ENCODE measurements at places on chromosomes 1 and 21.

DNA sequence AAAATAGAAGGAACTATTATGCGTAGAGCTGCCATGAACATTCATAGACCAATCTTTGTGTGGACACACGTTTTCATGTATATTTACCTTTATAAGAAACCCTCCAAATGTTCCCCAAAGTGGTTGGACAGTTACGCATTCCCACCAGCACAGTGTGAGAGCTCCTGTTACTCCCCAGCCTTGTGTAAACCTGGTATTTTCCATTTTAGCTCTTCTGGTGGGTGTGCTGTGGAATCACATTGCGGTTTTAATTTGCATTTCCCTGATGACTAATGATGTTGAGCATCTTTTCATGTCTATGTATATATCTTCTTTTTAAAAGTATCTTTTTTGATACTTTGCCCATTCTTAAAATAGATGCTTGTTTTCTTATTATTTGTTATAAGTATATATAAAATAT lies 3.2 kb upstream of the UBASH3A start:
- no peak for DNase-seq

GRCh38 chr1:119379117-119379516 lies 10.5 kb downstream of the HAO2 start:
- DNase-seq = no peak

GRCh38 chr21:46144464-46145070 lies 10.8 kb downstream of the FTCD start:
- no peak for DNase-seq

- DNase-seq = no peak
Measured at GRCh38 chr1:160144921-160145320, 6.5 kb upstream of the ATP1A4 start.

DNA sequence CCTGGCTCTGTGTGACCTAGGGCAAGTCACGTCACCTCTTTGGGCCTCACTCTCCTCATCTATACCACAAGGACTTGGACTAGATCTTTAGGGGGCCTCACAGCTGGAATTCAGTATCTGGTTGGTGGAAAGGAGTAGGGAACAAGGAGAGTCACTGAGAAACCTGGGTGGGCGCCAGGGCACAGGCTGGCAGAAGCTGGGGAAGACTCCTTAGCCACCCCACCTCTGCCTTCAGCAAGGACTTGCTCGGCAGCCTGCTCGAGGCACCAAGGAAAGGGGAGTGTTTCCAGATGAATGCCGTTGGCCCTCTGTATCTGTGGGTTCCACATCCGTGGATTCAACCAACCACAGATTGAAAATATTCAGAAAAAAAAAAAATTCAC lies 1.2 kb upstream of the OPTC start:
- no peak for DNase-seq

- DNase-seq = no peak
Measured at GRCh38 chr1:213333121-213333520, 282.1 kb downstream of the RPS6KC1 start.

- DNase-seq = no peak
Measured at GRCh38 chr21:28402616-28402989, 590.1 kb downstream of the LTN1 start.

DNA sequence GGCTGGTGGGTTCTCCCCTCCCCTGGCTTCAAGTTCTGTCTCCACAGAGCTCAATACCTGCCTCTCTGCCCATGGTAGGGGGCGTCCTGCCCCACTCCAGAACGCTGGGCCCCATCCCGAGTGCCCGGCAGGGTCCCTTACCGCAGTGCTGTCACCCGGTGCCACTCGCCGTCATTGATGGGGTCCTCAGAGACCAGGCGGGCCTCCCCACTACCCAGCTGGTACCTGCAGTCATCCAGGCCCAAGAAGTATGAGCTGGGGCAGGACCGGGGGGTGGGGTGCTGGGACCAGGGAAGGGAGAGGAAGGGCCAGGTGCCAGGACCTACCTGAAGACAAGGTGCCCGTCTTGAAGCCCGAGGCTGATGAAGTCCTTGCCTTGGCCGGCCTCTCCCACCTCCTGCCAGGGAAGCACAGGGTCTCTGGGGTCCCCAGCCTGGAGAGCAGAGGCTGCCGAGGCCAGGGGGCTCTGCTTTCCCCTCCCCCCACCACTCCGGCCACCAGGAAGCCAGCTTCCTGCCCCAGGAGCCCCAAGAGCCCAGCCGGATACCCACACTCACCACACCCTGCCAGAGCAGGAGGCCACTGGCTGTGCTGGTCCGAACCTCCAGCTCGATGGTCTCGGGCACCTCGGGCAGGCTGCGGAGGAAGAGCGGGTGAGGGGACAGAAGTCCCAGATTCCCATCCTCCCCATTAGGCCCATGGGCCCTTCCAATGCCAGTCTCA lies 12.1 kb downstream of the LDLRAD2 start:
- DNase-seq = no peak

GRCh38 chr1:77322061-77322900 lies 40.5 kb downstream of the AK5 start:
- DNase-seq = no peak
